Activated T-cell treated with anti-CD3 and anti-CD28 coated beads for 24 hours (primary cell): ENCODE measurements at places on chromosomes 1 and 21.

- DNase-seq: no peak
Measured at GRCh38 chr1:203453616-203454015, 22.0 kb upstream of the PRELP start.

- DNase-seq: no peak
Measured at GRCh38 chr1:115544131-115544530, 97.6 kb upstream of the VANGL1 start.

DNA sequence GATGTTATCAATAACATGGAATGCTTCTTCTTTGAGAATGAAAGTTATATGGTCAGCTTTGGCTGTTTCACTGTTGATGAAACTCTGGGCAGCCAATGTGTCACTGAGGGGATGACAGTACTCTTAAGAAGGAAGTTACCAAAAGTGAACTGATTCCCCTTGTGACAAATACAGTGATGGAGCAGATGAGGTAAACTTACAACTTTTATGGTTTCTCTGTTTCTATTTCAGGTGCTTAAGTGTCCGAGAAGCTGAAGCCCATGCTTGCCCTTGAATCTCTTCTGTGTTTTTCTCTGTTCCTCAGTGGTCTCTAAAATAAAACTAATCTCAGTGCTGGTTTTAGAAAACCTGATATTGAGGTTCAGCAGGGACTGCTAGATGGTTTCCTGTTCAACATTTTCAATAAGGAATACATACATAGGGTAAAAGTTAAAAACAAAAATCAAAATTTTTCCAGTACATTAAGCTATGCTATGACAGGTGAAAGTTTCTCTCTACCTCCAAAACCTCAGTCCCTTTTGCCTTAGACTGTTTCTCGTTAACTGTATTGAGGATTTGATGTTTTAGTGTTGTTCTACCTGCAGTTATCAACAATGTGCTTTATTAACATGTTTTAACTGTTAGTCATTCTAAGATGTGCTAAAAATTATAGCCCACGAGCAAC is 454.4 kb upstream of the ADGRL4 start:
- no peak for DNase-seq

DNA sequence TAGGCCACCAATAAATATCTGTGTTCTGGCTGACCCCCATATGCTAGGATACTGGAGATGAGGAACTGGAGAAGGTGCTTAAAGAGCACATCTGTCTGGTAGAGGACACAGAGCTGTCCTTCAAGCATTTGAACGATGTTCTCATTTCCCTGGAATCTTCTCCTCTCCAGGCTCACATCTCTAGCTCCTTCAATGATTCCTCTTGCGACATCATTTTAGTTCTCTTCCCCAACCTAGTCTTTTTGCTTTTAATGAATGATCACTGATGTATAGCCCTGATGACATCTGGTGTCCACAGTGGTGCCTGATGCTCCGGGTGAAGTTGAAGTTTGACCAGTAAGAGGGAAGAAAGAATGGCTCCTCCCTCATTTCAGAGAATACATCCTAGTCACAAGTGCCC is 80.8 kb upstream of the UBE2U start:
- DNase-seq: no peak
